ENCODE measurements at places on chromosomes 12 and 14.

- no peak for DNase-seq
Measured at GRCh38 chr12:72219937-72220336, 52.2 kb upstream of the TRHDE start.

DNA sequence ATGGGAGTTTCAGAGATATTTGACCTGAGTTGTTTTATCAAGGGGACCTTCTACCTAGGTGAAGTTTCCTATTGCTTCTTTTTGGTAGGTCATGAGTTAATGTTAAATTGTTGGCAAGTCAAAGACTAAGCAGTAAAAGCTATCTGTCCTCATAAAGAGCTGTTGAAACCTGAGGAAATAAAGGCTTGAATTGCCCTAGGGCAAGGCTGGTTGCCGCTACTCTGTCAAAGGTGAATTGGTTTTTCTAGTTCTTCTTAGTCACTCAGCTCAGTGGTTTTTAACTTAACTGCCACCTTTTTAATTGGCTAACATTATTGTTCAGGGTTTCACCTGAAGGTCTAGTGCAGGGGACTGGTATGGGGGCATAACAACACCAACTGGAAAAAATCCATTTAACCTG lies 441.6 kb upstream of the FBXO33 start:
- no peak for DNase-seq

GRCh38 chr12:109016016-109016415 lies 4.9 kb downstream of the SVOP start:
- no peak for DNase-seq

DNA sequence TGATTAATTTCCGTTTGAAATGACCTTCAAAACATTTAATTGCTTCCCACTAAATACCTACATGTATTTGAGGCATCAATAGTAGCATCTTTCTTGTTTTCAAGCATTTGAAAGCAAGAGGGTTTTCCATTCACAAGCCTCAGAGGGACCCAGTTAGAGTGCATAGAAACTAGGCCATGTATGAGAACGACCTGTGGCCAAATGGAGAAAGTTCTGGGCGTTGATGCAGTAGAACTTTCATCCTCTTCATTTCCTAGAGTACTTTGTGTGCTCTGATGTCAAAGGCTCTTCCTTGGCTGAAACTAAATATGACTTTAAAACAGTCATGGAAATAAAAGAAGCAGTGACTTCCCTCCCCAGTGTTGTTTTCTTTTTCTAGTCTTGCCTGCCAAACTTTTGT lies 944 bp upstream of the DHRS7 start:
- no peak for DNase-seq

DNA sequence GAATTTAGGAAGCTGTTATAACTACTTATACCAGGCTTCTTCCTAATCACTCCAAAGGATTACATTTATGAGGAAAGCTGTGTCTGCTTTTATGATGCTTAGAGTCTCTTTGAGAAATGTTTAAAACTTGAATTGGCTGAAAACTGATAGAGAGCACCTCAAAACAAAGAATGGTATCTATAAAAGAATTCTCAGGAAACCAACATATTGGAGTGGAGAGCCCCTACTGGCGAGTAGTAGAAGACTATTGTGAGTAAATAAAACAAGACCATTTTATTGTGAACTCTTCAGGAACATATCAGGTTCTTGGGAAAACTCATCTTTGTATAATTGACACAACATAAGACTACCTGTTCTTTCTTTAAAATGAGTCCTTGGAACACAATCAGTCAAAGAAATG lies 578.6 kb downstream of the RERGL start:
- no peak for DNase-seq

GRCh38 chr12:93018610-93019009 lies 89.5 kb upstream of the EEA1 start:
- DNase-seq, result no peak

GRCh38 chr12:51473947-51474346 lies 49.3 kb downstream of the SLC4A8 start:
- DNase-seq, result no peak

DNA sequence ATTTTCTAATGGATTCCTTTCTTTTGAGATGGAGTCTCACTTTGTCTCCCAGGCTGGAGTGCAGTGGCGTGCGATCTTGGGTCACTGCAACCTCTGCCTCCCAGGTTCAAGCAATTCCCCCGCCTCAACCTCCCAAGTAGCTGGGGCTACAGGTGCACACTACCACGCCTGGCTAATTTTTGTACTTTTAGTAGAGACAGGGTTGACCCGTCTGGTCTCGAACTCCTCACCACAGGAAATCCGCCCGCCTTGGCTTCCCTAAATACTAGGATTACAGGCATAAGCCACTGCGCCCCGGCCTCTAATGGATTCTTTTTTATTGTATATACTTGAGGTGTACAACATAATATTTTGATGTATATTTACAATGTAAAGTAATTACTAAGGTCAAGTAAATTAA lies 140.1 kb upstream of the SLCO1C1 start:
- no peak for DNase-seq

GRCh38 chr12:55746174-55746912 lies 3.4 kb downstream of the GDF11 start:
- no peak for DNase-seq

- no peak for DNase-seq
Measured at GRCh38 chr12:89756194-89756584, 47.6 kb upstream of the ATP2B1 start.

- DNase-seq, result no peak
Measured at GRCh38 chr12:127126260-127126628, 1140.7 kb upstream of the TMEM132C start.
